ENCODE measurements at places on chromosomes 1 and 21.
A peak's percentile ranks its signal among the peaks of the same experiment; 100 is the strongest.

DNA sequence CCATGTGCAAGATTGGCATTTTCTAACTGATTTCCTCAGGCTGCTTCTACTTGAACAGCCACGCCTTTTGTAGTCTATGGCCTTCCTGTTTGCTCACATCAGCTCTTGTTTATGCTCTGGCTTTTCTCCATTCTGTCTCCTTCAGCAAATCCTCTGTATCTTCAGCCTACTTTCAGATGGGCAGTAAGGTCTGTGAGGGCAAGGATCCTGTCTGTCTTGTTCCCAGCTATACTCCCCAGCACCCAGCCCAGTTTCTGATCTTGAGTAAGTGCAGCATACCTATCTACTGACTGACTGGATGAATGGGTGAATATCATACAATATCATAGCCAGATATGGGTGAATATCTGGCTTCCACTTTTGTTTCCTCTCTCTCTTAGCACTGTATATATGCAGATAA lies 438.1 kb downstream of the LMO4 start:
- no peak for DNase-seq

DNA sequence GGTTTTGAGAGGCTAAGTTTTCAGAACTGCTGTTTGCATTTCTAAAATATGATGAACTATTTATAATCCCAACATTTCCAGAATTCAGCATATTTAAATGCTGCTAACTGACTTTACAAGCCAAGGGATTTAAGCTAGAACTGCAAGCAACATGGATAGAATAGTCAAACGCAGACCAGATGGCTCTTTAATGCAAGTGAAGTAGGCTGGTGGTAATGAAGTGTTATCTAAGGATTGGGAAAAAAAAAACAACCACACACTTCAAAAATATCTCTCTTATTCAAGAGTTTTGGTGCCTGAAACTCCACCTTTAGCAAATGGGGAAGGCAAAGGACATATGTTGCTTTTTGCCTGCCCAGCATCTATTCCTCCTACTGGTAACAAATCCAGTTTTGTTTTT lies 20.9 kb upstream of the SSX2IP start:
- no peak for DNase-seq

DNA sequence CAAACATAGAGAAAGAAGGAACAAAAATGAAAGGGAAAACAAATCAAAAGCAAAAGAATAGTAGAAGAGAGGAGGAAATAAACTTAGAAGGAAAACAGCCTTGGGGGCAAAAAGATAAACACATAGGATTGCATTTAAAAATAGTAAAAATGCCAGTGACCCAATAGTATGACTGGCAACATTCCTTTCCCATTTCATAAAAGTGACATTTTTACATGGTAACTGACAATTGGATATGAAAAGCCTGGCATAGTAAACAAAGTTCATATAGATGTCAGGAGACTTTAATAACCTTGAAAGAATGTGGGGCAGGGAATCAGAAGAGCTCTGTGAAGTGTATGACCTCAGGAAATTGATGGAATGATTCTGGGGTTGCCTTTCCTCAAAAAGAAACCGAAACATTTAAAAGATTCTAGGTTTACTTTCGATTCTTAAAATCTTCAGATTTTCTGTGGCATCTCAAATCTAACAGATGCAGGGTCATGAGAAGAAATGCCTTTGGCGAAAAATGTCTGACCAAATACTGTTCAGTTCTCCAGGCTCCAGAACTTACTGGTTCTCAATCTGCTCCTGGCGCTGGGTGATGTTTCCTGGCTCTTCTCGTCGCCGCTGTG lies 33.7 kb downstream of the SPTA1 start:
- DNase-seq, result no peak

GRCh38 chr1:156414461-156415064 lies 45.6 kb downstream of the RHBG start:
- no peak for DNase-seq

DNA sequence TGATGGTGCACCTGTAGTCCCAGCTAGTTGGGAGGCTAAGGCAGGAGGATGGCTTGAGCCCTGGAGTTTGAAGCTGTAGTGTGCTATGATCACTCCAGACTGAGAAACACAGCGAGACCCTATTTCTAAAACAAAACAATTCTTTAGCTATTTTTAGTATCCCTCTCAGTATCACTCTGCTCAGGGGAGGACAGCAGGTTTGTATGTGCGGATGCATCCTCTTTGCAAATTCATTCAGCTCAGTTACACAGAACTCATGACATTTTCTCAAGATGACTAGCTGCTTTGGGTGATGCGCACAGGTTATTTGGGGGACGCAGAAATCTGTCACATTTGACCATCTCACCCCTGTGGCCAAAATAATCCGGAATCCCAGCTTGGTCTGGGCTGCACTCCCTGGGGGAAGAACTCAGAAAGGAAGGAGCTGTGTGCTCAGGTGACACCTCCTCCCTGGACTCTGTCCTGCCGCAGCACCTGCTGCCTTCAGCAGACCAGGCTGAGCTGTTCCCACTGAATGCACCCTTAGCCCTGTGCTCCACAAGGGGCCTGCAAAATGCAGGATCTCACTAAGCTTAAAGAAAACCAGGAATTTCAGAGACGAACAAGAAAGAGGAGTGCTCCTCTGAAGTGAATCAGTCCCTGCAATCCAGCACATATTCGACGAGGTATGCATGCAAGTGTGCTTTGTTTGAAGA lies 89.5 kb upstream of the PGBD5 start:
- DNase-seq, result no peak

- no peak for DNase-seq
These were observed 134.2 kb downstream of the PGBD5 start for GRCh38 chr1:230291731-230292620.

DNA sequence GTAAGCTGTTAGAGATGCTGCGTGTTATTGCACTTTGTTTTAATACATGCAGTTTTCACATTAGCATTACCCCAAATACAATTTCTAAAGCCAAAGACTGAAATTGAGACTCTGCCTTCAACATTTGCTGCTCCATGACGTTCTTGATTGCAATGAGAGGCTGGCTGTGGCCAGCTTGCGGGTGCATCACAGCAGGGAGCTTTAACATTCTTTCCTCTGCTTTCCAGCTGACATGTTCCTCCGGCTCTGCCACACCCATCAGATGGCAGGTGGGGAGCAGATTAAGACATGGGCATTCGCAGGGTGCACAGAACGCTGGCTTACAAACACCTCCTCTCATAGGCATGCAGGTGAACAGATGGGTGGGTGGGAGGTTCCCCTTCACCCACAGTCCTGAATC lies 314.1 kb downstream of the DISC1 start:
- no peak for DNase-seq

GRCh38 chr1:94068999-94069918 lies 51.7 kb downstream of the ABCA4 start:
- no peak for DNase-seq

- DNase-seq, result no peak
These were observed 127.8 kb downstream of the MACF1 start for GRCh38 chr1:39332291-39332690.

DNA sequence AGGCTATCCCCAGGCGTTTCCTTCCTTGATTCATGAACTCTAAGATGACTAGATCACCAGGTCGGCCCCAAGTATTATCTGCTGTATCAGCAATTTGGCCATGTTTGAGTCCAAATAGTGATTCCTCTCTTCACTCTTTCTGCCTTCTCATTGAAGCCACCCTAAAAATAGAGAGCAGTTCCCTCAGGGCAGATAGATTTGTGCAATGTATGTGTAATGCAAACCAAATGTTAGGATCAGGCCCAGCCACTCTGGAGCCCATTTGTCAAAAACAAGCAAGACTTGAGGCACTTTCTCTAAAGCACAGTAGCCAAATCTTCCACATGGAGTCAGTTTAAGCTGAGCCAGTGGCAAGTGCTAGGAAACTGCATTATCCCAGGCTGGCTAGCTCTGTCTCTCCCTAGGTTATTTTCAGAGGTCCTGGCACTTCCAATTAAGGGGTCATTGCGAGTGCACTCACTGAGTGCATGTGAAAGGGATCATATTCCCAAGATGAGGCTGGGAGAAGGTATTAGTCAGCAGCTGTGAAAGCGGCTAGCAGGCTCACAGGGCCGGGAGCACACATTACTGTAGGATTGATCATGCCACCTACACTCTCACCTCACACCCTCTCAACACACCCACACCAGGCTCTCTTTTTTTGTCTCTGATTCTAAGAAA lies 97.9 kb upstream of the RAB3GAP2 start:
- DNase-seq, result no peak

- no peak for DNase-seq
These were observed 50.9 kb downstream of the CNST start for GRCh38 chr1:246617156-246617555.

DNA sequence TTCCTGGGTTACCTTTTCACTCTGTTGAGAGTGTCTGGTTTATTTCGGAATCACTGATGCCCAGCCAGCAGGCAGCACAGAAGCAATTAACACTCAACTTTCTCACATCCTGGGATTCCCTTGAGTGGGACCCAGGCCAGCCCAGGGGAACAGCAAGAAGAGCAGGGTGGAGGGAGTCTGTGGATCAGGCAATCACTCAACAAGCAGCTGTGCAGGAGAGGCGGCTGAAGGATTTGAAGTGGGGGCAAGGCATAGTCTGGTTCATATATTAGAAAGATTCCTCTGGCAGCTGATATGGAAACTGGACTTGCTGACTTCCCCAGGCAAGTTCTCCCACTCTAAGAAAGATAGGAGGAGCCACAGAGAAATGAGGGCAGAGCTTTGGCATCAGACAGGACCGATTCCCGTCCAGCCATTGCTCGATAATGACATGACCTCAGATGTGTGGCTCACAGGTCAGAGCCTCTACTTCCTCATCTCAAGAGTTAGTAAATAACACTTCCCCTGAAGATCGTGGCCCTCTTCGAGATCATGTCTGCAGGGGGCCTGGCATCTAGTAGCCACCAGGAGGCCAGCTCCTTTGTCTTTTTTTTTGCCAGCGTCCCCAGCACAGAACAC lies 12.4 kb downstream of the EPHA8 start:
- DNase-seq, result no peak

- DNase-seq, result no peak
These were observed 64.8 kb upstream of the LGALS8 start for GRCh38 chr1:236458996-236459395.

- DNase-seq, result no peak
These were observed 79.2 kb upstream of the ETS2 start for GRCh38 chr21:38726482-38726881.

DNA sequence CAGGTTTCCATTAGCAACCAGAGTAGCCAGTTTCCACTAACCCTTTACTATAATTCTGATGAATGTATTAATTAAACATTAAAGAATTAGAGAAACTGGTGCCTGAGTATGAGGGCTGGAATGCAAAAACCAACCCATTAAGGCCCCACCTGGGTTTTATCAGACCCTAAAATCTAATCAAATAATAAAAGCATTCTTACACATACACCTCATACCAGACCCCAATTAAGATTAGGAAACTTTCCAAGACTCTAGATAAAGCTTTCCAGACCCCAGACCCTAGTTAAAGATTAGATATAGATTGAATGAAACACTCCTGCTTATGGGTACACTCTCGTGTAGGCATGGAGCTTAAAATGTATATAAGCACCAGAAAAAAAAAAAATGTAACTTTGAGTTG lies 581.3 kb upstream of the BEND5 start:
- no peak for DNase-seq

- peak; percentile 45 for DNase-seq
These were observed 25.0 kb upstream of the UAP1 start for GRCh38 chr1:162536511-162536910.

GRCh38 chr21:37257511-37257966 lies 9.6 kb downstream of the VPS26C start:
- peak; percentile 27 for DNase-seq

GRCh38 chr21:36693489-36694030 lies 5.4 kb upstream of the SIM2 start:
- no peak for DNase-seq

DNA sequence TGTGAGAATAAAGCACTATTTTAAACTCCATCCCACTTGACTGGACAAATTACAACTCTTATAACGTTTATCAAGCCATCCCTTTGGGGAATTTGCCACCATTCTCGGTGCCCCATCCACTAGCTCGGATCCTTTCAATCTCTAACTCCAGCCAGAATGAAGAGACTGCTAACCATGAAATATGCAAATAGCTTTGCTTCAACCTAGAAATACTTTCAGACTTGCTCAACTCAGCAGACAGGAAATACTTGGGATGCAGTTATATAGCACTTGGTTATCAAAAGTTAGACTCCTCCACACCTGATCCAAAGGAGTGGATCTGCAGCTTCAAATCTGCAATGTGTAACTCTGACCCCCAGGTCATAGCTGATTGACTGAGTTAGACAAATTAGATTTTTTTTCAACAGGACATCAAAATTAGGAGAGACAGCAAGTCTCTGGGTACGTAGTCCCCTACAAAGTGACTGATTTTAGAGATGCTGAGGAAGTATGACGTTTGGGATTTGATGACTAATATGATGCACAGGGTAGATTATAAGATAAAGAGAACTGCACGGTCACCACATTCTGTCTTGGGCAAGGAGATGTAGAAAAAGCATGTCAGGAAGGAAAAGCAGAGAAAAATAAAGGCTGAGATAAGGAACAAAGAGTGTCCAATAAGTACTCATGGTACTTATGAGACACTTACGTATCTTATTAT lies 496.0 kb downstream of the AGBL4 start:
- peak; percentile 1 for DNase-seq

DNA sequence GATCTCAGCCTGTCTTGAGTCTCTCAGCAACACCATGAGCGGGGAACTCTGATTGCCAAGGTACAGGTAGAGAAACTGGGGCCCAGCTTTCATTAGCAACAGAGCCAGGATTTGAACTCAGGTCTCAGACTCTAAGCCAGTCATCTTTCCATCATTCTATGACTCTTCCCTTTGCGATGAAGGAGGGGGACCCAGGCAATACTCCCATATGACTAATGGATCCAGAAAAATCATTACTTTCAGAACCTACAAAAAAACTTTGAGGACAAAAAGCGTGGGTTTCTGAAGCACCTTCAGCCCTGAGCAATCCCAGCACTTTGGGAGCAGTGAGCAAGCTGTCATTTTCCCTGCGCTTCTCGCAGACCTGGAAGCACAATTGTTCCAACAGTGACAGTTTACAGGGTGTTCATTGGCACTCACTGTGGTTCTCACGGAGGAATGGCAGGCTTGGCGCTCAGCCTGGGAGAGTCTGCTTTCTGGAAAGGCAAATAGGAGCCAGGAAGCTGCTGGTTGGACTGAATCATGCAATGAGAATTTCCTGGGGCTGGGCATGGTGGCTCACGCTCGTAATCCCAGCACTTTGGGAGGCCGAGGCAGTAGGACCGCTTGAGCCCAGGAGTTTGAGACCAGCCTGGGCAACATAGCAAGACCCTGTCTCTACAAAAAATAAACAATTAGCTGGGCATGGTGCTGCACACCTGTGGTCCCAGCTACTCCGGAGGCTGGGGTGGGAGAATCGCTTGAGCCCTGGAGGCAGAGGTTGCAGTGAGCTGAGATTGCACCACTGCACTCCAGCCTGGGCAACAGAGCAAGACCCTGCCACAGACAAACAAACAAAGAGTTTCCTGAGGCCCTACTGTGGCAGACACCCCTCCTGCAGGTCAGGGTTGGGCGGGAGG lies 40.1 kb downstream of the SLC2A7 start:
- DNase-seq, result no peak

DNA sequence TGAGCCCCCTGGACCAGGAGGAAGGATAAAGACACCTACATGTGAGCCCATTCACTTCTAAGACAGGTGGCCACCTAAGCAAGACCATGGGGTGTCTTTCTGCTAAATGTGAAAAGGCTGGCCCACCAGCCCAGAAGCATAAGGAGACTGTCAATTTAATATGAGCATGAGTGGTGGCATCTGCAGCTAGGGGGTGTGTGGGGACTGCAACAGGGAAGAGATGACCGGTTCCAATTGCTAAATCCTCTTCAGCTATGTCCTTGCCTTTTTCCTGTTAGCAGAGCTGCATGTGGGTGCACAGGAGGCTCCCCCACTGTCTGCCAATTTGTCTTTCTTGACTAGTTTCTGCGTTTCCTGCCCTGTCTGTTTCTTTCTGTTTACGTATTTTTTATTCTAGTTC lies 22.3 kb upstream of the BMP8A start:
- DNase-seq, result no peak

- DNase-seq, result no peak
These were observed 49.5 kb upstream of the RAB4A start for GRCh38 chr1:229221106-229222019.
